ENCODE measurements at places on chromosomes 5 and 9.

DNA sequence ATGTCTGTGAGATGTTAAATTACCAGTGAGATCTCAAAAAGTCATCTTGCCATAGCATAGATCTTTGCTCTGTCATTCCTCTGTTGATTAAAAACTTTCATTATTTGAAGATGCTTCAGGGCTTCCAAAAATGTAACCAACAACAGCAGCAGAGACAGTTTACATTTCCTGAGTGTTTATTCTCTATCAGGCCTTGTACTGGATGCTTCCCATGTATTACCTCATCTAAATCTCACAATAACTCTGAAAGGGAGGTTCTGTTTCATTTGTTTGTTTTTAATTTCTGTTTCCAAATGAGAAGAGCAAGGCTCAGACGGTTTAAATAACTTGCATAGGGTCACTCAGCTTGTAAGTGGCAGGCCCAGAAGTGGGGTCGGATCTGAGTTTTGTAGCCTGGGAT is 45.2 kb downstream of the MRRF start:
- no peak for DNase-seq

GRCh38 chr5:1772634-1773033 is 27.0 kb downstream of the MRPL36 start:
- peak; percentile 58 for DNase-seq

DNA sequence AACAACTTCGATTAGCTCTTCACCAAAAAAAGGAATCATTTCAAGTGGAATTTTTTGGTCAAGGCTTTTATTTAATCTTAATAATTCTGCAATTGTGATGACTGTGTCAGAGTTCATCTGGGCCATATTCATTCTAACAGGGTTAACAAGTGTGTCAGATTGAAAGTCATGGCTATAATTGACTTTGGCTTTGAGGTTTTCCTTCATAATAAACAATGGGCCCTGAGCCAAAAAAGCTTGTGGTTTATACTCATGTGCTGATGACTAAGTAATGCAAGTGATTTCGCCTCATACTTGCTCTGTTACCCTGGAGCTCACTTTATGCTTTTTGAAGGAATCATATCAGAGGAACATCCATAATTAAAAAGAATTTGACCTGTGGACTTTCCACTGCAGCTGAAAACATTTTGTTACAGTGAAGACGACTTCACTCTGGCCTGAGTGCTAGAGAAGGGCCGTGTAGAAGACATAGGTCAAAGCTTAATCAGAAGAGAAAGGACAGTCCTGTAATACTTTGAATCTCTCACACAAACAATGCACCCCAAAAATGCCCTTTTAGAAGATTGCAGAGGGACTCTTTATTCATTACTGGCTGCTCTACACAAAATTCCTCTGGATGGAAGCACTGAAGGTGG is 101.7 kb downstream of the GDNF start:
- DNase-seq = peak; percentile 75

DNA sequence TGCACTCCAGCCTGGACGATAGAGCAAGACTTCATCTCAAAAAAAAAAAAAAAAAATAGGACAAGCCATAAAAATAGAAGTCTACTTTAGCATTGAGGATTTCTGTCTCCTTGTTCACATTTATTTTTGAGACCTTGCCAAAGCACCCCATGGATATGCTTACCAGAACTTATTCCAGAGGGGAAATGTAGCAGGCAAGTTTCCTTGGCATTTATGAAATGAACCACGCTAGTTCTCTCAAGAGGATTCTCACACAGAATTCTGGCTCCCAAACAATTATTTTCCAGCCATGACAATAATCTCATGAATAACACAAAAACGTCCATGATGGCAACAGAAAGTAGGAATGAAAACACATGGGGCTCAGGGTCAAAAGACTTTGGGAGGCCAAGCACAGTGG is 23.4 kb upstream of the GPX8 start:
- no peak for DNase-seq

- no peak for DNase-seq
Measured at GRCh38 chr9:1879501-1879900, 135.6 kb upstream of the SMARCA2 start.

DNA sequence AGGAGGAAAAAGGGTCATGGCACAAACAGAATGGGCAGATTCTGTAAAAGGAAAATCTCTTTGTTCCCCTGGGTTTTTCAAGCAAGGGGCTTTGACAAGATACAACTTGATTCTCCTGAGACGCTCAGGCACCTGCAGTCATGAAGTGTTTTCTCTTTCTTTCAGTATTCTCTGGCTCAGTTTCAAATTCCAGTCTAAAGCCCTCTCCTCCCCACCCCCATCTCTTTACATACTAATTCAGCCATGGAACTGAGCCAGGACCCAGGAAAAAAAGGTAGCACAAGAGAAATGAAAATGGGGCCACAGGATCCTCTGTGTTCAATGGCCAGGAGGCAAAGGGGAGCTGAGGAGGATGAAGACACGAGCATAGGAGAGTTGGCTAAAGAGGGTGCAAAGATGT is 408.4 kb downstream of the SPOCK1 start:
- no peak for DNase-seq

DNA sequence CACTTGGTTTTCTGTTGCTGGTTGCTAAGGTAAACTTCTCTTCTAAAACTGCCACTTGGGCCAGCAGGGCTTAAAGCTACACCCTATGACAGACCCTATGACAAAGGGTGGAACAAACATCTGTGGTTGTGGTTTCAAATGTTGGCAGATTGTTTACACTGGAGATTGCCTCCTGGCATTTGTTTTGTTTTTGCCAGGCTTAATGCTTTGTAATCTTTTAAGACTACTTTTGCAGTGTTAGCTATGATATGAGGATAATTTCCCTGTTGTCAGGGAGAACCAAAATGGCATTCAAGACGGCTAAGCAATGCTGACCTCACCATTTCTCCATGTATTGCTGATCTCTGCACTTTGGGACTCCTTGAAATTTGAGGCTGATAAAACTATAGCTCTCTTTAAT is 50.3 kb downstream of the MAMDC2 start:
- DNase-seq = no peak

DNA sequence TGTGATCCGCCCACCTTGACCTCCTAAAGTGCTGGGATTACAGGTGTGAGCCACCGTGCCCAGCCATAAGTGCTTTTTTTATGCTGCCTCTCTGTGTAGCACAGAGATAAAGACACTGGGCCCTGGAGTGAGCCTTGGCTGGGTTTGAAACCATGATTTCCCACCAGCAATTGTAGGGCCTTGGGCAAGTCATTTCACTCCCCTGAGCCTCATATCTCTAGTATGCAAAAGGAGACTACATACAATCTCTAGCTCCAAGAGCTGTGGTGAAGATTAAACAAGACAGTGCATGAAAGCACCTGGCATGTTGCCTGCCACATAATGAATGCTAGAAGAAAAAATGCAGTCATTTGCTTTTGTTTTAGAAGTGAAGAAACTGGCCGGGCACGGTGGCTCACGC is 3.9 kb downstream of the FABP6 start:
- DNase-seq = no peak

GRCh38 chr5:59130431-59130830 is 547.6 kb downstream of the RAB3C start:
- no peak for DNase-seq

- peak; percentile 82 for DNase-seq
Measured at GRCh38 chr9:132698989-132699388, 28.7 kb downstream of the GTF3C4 start.

- DNase-seq = no peak
Measured at GRCh38 chr5:34803974-34804732, 34.8 kb upstream of the TTC23L start.

GRCh38 chr9:92618633-92619225 is 51.2 kb downstream of the IPPK start:
- DNase-seq = no peak

GRCh38 chr9:92496396-92497176 is 14.3 kb upstream of the ASPN start:
- DNase-seq = no peak

DNA sequence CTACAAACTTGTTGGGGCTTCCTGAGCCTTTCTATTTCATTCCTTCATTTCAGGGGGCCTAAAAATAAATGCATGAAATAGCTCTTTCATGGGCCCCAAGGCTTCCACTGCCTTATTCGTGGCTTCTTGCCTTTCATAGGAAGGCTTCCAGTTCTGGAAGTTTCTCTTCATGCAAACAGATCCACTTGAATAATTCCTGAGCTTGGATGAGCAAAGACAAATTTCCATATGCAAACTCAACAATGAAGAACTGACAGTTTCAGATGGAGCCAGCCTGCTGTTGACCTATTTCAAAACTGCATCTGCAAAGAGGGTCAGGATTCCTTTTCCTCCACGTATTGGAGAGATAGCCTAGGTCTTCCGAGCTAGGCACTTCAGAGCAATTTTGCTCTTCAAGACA is 142.1 kb downstream of the MLLT3 start:
- DNase-seq = no peak

GRCh38 chr9:94644543-94644942 is 5.2 kb upstream of the FBP1 start:
- DNase-seq = no peak

GRCh38 chr9:93532141-93532540 is 44.2 kb upstream of the PHF2 start:
- DNase-seq = peak; percentile 74

GRCh38 chr5:160475864-160476438 is 54.3 kb downstream of the PTTG1 start:
- no peak for DNase-seq

DNA sequence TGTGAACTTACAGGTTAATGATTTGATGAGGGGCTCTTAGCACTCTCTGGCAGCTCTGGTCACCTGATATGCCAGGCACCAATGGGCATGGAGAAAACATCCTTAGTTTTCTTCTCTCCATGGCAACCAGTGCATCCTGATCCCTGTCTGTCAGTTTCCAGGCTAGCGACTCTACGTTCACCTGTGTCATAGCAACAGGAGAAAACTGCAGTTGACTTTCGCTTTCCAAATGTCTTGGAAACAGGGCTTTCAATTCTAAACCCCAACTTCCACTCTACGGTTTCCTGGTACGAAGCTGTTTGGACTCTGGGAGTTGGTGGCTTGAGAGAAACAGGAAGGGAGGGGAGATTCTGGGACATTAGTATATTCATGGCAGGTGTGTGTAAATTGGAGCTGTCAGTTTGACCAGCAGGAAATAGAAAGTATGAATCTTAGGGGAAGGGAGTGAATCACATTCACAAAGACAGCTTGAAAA is 74.4 kb downstream of the SLC28A3 start:
- no peak for DNase-seq

- DNase-seq = peak; percentile 55
Measured at GRCh38 chr9:89312222-89312571, 1.2 kb downstream of the CKS2 start.

- no peak for DNase-seq
Measured at GRCh38 chr5:84718377-84718776, 333.7 kb upstream of the EDIL3 start.

DNA sequence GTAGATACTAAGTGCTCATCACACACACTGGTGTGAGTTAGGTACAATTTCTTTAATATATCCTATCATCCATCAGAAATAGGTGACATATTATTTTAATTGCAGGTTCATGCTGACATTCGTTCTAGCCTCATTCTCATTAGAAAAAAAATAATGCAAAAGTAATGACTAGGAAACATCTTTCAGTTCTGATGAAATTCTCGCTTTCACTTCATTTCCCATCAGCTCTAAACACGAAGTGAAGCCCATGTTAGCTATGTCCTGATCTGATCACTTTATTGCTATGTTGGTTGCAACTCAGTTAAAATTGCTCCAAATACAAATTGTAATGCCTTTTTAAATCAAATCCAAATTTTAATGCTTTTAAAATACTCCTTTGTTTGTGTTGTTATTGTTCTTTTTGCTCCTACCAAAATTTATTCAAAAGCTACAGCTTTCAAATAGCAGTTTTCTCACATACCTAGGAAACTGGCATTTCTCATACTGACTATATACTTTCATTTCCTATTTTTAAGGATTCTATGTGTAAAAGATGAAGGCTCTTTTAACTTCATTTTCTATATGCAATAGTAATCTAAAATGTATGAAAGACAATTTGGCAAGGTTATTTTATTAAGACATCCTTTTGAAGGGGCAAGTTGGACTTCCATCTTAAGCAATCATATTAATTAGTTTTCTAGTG is 1237.8 kb upstream of the ACO1 start:
- no peak for DNase-seq

GRCh38 chr9:111076519-111076918 is 38.2 kb upstream of the LPAR1 start:
- DNase-seq = no peak

DNA sequence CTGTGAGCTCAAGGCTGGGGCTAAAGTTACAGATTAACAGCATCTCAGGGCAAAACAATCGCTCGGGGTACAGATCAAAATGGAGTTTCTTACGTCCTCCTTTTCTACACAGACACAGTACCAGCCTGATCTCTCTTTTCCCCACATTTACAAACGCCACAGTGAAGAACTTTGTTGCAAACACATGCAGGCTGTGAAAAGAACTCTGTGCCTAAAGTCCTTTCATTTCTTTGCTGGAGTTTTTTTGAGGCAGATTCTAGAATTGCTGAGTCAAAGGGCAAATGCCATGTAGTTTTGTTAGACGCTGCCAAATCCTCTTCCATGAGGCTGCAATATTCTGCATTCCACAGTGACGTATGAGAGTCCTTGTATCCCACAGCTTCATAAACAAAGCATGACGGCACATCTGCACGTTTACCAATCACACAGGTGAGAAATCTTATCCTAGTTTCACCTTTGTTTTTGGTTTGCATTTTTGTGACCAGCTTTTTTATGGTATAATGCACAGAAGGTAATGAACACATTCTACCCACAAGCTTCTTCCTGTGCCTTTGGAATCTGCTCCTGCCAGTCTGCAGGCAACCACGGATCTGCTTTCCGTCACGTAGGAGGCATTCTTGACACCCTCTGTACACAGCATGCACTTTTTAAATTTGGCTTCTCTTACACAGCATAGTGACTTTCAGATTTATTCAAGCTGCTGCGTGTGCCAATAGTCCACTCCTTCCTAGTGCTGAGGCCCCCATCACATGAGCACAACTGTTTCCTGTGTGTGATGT is 44.6 kb upstream of the LPCAT1 start:
- DNase-seq = no peak

GRCh38 chr5:68431601-68432337 is 216.2 kb downstream of the PIK3R1 start:
- no peak for DNase-seq

GRCh38 chr5:35129276-35129675 is 81.5 kb upstream of the AGXT2 start:
- DNase-seq = no peak

- DNase-seq = no peak
Measured at GRCh38 chr5:159486836-159487235, 156.5 kb upstream of the IL12B start.

DNA sequence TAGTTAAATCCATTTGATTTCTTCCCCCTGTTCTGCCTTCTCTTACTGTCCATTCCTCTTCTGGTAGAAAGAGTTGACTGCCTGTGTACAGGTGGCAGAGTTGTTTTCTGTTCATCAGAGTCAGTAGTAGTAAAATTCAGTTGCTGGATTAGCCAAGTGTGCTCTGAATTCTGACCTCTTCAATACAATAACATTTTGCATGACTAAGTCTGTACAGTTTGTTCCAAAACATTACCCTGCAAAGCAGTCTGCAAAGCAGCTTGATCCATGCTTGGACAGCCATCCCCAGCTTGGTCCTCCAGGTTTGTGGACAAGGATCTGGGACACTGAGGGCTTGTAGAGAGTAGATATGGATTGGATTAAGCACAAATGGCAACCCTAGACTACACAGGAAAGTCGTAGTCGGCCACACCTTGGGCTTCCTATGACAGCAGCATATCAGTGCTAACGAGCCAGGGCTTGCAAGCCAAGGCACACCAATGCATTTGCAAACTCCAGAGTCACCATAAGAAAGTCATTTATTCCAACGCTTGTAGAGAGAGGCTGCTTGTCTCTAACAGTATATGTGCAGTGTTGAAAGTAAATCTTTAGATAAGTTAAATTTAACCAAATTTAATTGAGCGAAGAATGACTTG is 25.2 kb downstream of the IL12B start:
- no peak for DNase-seq

Data from LNCaP clone FGC (cell line).